Cortex of kidney (tissue), 1 donor: ENCODE measurements at places on chromosomes 2 and 18.

DNA sequence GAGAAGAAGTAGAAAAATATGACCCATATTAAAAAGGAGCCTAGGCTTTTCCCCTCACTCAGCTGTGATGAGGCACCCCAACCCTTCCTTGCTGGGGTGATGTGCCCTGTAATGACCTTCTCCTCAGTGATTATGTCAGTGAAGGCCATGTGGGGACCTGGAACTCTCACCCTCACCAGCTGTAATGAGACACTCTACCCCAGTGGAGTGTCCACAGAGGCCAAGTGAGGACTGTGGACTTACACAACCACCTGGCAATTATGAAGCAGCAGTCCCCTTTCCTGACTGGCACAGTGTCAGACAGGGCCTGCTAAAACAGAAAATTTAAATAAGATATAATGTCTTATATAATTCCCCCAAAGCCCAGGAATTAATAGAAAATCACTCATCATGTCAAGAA is 54.2 kb downstream of the SEMA4F start:
- DNase-seq = no peak

GRCh38 chr2:127893494-127893893 is 7.7 kb upstream of the AMMECR1L start:
- DNase-seq = no peak

- no peak for DNase-seq
These were observed 39.1 kb downstream of the CALCRL start for GRCh38 chr2:187408926-187409325.

DNA sequence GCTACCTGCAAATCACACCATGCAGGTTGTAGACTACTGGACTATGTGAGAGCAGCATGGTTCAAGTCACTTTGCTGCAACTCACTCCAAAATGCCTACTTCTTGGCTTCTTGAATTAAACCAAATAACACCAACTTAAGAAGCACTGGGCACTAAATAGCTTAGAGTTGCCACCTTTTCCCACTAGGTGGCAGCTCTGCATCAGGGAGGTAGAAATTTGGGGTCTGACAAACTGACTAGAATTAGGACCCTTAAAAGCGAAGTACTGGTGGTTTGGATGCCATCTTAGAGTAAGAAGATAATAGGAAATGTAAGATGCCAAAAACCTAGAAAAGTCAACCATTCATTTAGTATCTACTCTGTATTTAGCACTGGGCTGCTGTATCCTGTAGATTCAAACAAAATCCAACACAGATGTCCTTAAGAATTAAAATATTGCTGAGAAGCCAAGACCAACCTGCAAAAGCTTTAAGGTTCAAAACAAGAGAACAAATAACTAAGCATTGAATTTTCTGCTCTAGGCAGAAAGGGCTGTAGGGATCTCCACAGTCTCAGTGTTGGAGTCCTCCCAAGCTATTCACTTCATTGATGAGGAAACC is 65.5 kb downstream of the CCBE1 start:
- DNase-seq = no peak

GRCh38 chr2:48045613-48046012 is 139.3 kb upstream of the FBXO11 start:
- DNase-seq = no peak

- DNase-seq = no peak
These were observed 33.0 kb upstream of the NTSR2 start for GRCh38 chr2:11702946-11703345.

GRCh38 chr2:219493086-219493485 is 5.6 kb upstream of the GMPPA start:
- no peak for DNase-seq

DNA sequence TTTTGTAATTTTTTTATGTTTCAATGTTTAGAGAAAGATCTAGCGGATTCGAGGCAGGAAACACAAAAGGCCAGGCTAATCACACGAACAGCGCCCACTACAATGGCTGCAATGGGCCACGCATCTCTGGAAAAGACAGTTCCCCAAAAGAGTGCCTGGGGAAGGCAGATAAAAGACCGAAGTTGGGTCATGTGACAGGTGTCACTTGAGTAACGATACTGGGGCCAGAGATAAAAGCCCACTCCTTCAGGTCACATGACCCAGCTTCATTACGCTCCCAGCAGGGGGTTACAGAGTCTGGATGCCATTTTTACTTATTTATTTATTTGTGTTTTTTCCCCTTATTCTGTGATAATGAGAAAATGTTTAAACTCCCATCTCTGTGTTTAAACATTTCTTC is 95.4 kb downstream of the CDK15 start:
- DNase-seq = no peak
